Osteoblast (primary cell): ENCODE measurements at places on chromosomes 16 and 17. TPM values are rescaled to one million over a fixed set of nuclear protein-coding genes. Genes with fewer than 3 reads are reported as not detected.

SYNGR3 gene
- total RNA-seq: under 0.01 and 0.59 TPM in 2 replicates

C16orf74 gene
- total RNA-seq: 0.59 and 0.72 TPM in 2 replicates

ABCC6 gene
- under 0.01 and 0.36 TPM in 2 replicates for total RNA-seq

PPP1R27 gene
- total RNA-seq: not detected in 2 replicates

PIMREG gene
- 3.5 and 5.1 TPM in 2 replicates for total RNA-seq

CD300LB gene
- not detected in 2 replicates for total RNA-seq

NOB1 gene
- total RNA-seq: 35.5 and 36.2 TPM in 2 replicates

PDILT gene
- not detected in 2 replicates for total RNA-seq

GNPTG gene
- total RNA-seq: 67.8 and 69.1 TPM in 2 replicates

LITAFD gene
- not detected in 2 replicates for total RNA-seq

TMC5 gene
- total RNA-seq: under 0.01 TPM in 1 of 2 replicates, not detected in the other

TEKT1 gene
- not detected in 2 replicates for total RNA-seq

HOXB6 gene
- total RNA-seq: 0.59 and 0.72 TPM in 2 replicates

SYCE1L gene
- total RNA-seq: not detected in 2 replicates

FKBP10 gene
- 387 and 396 TPM in 2 replicates for total RNA-seq

KRTAP3-2 gene
- total RNA-seq: not detected in 2 replicates

C1QTNF1 gene
- total RNA-seq: 13.8 and 14.4 TPM in 2 replicates

OR2C1 gene
- total RNA-seq: 0.29 TPM in 1 of 2 replicates, not detected in the other

CD300LD gene
- not detected in 2 replicates for total RNA-seq

ENO3 gene
- 2.9 TPM in 2 replicates for total RNA-seq

CHST5 gene
- under 0.01 TPM in 1 of 2 replicates, not detected in the other for total RNA-seq

TLCD3B gene
- total RNA-seq: 0.36 TPM in 1 of 2 replicates, not detected in the other

RND2 gene
- total RNA-seq: 0.29 and 0.36 TPM in 2 replicates

RNF222 gene
- not detected in 2 replicates for total RNA-seq

P2RX1 gene
- under 0.01 TPM in 1 of 2 replicates, not detected in the other for total RNA-seq

BCO1 gene
- total RNA-seq: not detected in 2 replicates

SPATA22 gene
- total RNA-seq: 0.29 and 2.2 TPM in 2 replicates

KRT39 gene
- total RNA-seq: 0.36 TPM in 1 of 2 replicates, not detected in the other

TRAF7 gene
- 49.5 and 56.1 TPM in 2 replicates for total RNA-seq

WFIKKN2 gene
- under 0.01 TPM in 1 of 2 replicates, not detected in the other for total RNA-seq

ZNF598 gene
- 17.7 and 21.0 TPM in 2 replicates for total RNA-seq

KCNG4 gene
- total RNA-seq: not detected in 2 replicates

CES5A gene
- not detected in 2 replicates for total RNA-seq
